CD4-positive, alpha-beta T cell treated with Interleukin-15 for 1 hour (primary cell): ENCODE measurements at places on chromosomes 1 and 21.

- no peak for DNase-seq
Observed at GRCh38 chr21:35222541-35222941, 173.4 kb upstream of the RUNX1 start.

DNA sequence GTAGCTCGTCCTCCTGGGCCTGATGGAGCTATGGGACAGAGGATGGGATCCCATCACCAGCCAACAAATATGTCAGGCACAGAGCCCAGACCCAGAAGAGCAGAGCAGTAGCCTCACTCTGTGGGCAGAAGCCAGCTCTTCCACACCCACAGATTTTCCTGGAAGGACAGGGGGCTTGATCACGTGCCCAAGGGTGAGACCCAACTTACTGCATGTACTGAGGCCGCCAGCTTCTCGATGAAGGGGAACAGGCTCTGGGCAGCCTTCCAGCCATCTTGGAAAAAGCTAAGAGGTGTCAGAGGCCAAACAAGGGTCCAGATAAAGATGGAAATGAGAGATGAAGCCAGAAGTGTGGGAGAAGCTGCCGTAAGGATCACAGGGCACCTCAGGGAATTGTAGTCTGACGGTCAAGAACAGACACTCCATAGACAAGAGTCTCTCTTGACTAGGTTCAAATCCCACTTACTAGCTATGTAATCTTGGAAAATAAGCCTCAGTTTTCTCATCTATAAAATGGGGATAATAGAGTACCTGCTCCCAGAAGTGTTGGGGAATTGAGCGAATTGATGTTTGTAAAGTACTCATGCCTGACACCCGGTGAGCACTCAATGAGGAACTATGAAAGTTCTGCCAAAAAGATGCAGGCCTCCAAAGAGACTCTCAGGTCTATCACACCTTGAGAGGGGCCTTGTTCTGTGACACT, 17.0 kb upstream of the TCEA3 start:
- DNase-seq, result no peak

DNA sequence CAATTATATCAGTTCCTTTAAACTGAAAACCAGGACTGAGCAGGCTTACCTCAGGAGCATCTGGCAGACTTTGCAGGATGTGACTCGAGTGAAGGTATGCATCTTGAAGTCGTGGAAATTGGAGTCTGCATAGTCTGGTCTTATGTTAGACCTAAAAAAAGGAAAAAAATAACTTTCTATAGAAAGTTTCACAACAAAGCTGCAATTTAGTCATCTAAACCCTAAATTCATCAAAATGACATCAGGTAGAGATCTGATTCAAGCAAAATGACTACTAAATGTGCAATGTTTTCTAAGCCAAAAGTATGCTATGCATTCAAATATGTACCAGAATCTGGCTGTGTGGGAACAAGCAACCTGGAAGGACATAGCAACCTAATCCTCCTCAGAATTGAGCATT, 260.1 kb downstream of the VAV3 start:
- no peak for DNase-seq

- DNase-seq, result peak; percentile 81
Observed at GRCh38 chr1:2148691-2149090, 45.9 kb downstream of the FAAP20 start.

DNA sequence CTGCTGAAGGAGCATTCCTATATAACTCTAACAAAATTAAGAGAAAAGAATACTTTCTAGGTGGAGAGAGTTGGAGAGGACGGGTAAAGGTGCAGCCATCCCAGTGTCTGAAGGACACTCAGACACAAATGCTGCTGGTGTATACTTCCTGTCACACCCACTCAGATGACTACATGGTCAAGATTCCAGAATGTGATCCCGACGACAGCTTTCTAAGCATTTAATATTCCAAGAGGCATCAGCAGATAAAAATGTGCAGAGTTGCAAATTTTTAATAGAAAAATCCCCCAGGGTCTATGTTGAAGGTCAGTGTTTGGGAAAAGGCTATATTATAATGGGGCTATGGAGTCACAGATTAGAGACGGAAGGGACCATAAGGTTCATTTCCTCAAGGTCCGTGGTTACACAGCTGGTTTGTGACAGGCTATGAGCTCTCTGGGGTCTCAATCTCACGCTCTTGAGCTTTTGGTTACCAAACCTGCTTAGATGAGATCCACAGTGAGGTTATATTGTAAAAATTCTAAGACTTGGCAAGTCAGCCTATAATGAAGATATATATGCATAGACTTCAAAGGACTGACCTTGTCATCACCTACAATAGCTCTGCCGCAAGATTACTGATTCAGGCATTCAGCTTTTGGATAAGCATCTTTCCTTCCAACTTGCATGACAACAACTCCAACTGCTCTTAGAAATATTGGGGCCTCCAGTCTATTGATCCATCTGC, 35.1 kb downstream of the ZNF281 start:
- no peak for DNase-seq

DNA sequence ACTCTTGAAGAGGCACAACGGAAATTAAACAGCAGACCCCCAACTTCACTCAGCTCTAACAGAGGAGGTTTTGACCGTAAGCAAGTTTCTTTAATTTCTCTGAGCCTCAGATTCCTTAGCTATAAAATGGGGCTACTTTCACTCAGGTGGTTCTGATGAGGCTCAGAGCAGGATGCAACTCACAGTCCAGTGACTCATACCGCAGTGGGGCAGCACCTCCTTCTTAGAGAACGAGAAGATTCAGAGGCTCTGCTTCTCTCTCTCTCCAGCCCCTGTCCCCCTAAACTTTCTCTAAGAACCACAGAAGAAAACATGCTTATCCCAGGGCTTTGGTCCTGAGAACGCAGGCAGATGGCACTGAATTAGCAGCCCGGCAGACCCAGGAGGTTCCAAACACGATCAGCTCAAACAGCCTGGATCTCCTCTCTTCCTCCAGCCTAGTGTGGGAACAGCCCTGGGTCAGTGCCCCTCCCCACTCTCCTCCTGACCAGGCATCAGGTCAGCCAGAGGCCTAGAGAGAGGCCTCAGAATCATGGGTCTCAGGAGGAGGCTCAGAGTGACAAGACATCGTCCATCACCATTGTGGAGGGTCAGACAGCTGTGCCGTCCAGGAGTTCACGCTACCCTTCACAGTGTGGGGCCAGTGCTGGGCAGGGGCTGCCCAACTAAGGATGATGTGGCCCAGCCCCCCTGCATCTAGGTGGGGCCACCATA, 433.0 kb downstream of the PTPRU start:
- no peak for DNase-seq

- no peak for DNase-seq
Observed at GRCh38 chr1:226072347-226072746, 9.8 kb downstream of the H3-3A start.

DNA sequence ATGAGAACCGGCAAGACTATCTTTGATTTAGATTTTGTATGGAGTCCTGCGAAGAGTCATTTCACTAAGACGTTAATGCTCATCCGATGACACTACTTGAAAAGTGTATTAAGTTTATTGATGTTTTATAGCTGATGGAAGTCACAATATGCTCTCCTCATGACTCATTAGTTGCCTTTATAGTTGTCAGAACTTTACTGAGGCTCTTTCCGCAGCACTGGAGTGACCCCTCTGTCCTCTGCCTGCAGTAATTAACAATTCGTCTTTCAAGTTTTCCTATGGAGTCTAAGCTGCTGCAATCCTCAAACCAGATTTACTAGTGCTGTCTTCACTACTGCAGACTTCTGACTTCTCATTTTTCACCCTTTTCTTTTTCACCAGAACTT, 853 bp downstream of the USP16 start:
- DNase-seq, result no peak

DNA sequence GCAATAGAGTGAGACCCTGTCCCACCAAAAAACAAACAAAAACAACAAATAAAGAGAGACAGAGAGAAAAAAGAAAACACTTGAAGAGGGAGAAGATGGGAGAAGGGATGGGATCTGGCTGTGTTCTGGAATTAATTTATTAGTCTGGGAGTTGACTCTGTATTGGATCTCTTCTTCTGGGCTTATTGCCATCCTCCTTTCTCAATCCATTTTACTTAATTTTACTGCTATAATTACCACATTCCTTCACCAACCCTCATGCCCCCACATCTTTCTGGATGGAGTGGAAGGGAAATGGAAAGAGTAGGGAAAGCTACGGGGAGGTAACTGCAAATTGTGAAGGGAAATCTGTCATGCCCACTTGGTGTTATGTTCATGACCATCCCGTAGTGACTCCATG, 42.9 kb downstream of the FMN2 start:
- DNase-seq, result no peak

DNA sequence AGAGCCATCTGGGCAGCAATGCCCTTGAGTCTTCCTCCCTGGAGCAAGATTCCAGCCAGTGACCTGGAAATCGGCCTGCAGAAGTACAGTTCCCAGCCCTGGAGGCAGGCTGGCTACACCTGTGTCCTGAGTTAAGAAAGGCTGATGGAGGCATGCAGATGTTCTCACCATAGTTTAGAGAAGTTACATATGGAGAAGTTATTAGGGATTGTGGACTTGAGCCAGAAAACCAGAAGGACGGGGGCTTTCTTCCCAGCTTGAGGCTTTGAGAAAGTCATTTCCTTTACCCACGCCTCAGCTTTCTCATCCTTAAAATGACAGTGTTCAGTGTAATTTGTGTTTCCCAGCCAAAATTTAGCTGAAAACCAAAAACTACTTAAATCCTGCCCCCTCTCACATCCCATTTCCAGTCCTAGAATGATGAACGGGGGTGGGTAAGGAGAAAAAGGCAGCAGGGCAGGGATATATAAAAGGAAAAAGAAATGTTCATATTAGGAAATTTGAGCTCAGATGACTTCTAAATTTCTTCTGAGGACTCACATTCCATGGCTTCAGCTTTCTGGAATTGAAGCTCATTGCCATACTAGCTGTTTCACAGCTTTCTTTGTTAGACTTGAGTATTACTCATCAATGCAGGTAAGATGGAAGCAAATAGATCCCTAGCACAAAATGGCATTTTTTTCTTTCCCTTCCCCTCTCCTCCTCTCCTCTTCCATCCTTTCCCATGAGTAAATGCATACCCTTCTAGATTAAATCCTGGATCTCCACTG, 14.4 kb upstream of the C8B start:
- no peak for DNase-seq

GRCh38 chr1:114694540-114695310, 621 bp downstream of the AMPD1 start:
- DNase-seq, result no peak

GRCh38 chr1:156898161-156898566, 4.6 kb downstream of the PEAR1 start:
- DNase-seq, result no peak

DNA sequence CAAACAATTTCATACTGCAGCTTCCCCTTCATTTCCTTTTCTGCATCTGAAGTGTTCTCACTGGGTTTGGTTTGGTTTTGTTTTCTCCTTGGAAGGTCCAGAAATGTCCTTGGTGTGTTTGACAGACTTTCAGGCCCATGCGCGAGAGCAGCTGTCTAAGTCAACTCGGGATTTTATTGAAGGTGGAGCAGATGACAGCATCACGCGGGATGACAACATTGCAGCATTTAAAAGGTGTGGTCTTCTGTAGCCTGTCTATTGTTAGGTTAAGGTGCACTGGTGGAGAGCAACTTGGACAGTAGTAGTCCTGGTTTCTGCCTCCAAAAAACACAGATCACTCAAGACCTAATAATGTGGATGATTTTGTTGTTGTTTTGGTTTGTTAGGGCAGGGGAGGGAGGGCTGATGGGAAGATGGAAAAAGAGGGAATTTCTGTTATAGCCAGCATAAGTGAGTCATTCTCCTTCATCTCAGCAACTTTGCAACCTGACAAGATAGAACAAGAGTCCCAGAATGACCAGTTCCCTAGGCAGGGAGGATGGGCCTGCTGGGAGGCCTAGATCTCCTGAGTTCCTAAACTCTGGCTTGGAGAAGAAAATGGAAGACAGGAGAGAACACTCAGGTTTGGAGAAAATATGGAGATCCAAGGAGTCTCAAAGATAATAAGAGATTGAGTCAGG, 12.5 kb downstream of the HAO2 start:
- DNase-seq, result no peak

DNA sequence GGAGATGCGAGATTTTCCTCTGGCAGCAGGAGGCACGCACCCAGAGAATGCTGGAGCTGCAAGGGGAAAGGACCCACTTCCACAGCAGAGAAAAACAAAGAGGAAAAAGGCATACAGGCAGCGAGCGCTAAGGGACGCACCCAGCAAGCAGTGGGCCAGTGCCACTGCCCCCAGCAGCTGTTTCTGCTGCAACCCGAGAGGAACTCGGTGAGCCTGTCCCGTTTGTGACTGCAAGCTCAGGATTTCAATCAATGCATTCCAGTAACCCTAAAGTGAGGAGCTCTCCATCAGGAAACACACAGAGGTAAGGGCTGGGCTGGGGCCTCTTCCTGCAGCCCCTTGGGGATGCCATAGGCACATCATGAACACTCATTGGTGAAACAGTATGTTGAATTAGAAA, 58.7 kb downstream of the ACP6 start:
- DNase-seq, result no peak

GRCh38 chr1:204260601-204261197, 46.9 kb upstream of the GOLT1A start:
- DNase-seq, result no peak

DNA sequence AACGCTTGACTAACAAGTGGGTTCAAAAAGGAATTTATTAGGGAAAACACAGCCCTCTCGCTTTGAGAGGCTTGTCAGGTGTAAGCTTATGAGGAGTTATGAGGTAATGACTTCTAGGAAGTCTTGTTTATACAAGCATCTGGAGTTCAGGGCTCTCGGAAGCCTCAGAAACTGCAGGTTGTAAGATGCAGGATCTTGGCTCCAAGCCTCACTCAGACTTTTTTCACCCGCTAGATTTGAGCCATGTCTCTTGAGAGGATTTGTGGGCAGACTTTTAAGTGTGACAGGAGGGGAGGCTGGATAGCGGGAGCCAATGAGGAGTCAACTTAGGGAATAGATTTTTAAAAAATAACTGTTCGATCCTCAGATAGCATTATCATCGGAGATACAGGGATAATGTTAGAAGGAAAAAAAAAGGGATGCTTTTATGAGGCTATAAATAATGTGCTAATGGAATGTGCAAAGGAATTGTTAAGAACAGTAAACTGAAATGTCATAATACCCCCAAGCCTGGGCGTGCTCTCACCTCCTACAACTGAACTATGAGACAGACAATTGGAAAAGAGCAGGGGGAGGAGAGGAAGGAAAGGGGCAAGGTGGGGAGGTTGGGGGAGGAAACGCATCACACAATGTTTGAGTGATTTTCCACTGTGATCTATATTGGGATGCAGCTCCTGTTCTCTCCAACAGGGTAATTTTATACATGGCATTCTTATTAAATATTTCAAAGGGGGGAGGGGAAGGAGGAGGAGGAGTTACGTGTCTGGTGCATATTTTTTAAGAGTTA, 107.4 kb upstream of the ESRRG start:
- no peak for DNase-seq

GRCh38 chr1:167546935-167547334, 6.6 kb downstream of the CREG1 start:
- no peak for DNase-seq
